Astrocyte (in vitro differentiated cells and primary cell): ENCODE measurements at places on chromosomes 4 and X. TPM values are rescaled to one million over a fixed set of nuclear protein-coding genes. Genes with fewer than 3 reads are reported as not detected.

DCAF12L1 gene
- 0.11 TPM in 1 of 2 replicates, not detected in the other for total RNA-seq

DNA sequence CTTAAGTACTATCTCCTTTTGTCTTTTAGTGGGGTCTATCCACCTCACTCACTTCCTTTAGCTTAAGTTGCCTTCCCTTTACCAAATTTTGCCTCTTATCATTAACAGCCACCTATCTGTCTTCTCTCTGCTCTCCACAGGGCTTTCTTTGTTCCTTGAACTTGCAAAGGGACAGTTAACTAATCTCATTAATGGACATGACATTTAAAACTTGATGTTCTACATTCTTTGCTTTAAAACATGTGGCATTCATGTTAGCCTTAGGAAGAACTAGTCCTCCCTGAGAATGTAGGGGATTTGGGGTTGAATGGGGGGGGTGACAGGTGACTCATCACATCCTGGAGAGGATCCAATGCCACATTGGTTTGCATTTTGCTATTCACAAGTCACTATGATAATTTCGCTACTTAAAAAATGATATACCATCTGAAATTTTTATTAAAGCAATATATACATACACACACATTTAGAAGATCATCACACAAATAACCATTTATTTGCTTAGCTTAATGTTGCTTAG lies 41.0 kb upstream of the DMD start:
- DNase-seq, result no peak

PLP2 gene
- total RNA-seq, result 109 TPM in 2 replicates

DNA sequence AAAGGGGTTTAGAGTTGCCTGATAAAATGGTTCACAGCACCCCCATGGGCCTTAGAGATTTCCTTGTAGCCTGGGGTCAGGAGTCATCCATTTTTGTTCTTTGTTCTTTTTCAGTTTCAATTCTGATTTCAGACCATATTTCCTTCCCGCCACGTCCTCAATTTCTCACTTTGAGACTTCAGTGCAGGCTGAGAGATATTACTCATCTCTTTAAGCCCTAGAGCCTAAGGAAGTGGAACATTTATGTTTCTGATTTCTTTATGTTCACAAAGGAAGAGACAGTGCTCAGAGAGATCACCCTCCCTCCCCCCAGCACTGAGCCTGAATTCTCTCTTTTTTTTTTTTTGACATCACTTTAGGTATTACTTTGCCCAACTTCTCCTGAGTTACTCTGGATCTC lies 56.3 kb downstream of the MSN start:
- DNase-seq, result no peak

- DNase-seq, result no peak
These were observed 25.8 kb downstream of the OTUD6A start for GRCh38 chrX:70087857-70088630.
